Stimulated activated CD8-positive, alpha-beta memory T cell treated with anti-CD3 and anti-CD28 coated beads, Interleukin-4, amount 100 ng/mL, for 4 hours (primary cell): ENCODE measurements at places on chromosomes 2 and 18.

GRCh38 chr2:159616286-159616701 is at the start of gene BAZ2B:
TSS of gene BAZ2B (minus strand) at chr2:159616548. CDS start at chr2:159478719, 137,829 bp downstream.
- no peak for DNase-seq

- no peak for DNase-seq
These were observed 46.9 kb upstream of the GREB1L start for GRCh38 chr18:21194871-21195771.

- DNase-seq: no peak
These were observed 104.2 kb upstream of the FZD7 start for GRCh38 chr2:201929281-201930026.

GRCh38 chr2:180187611-180188010 is 180.5 kb upstream of the CWC22 start:
- no peak for DNase-seq

DNA sequence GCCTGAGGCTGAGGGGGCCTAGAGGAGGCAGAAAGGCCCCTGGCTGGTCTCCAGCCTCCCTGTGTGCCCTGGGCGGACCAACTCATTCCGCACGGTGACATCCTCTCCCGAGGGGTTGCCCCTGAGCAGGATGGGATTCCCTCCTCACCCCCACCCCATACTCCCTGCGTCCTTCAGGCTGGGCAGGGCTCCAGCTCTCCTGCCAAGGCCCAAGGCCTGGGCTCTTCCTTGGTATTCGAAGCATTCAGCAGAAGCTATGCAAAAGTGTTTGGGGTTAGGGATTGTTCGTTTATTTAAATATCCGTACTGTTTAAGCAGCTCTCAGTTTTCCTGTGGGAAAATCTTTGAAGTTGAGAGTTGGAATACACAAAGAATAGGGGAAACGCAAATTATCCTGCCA is 113.1 kb upstream of the RAB12 start:
- DNase-seq: no peak

GRCh38 chr2:29000481-29000880 is 19.4 kb downstream of the TOGARAM2 start:
- no peak for DNase-seq

- DNase-seq: no peak
These were observed 73.9 kb upstream of the HPCAL1 start for GRCh38 chr2:10228611-10229365.

DNA sequence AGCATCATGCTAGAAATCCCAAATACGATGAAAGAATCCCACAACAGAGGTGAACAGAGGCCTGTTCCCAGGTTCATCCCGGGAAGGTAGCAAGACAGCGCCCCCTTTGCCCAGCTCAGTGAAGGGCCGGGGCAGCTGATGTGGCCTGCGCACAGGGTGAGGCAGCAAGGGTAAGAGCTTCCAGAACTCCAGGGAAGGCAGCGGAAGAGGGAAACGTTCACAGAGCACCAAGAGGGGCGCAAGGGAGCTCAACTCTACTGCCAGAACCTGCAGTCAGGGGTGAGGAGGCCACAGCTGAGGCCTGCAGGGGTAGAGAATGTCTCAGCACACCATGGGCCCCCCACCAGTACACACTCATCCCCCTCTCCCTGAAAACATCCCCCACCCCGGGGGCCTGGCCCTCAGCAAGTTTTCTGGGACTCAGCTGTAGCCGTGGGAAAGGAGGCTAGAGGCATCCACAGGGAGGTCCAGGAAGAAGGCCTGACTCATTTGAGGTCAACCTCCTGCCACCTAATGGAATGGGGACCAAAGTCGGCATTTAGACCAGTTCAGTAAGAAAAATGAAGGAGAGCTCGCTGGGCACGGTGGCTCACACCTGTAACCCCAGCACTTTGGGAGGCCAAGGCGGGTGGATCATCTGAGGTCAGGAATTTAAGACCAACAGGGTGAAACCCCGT is 95.6 kb upstream of the ASAP2 start:
- DNase-seq: no peak

- no peak for DNase-seq
These were observed 48.9 kb downstream of the TGIF1 start for GRCh38 chr18:3498698-3499471.

DNA sequence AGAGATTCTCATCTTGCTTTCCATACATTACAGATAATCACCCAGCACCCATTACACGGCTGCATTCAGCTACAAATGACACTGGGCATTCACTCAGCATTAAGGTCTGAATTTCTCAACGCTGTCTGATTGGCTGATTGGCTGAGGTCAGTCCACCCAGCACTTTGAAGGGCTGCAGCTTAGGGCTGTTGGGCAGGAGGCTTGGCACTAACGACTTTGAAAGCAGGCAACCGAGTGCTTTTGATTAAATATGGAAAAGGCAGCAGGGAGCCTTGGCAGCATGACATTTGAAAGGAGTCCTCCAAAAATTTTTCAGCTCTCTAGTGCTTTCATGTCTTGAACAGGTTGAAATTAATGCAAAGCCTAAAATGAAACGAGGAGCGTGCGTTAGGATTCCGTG is 253.0 kb downstream of the DCDC2C start:
- no peak for DNase-seq

DNA sequence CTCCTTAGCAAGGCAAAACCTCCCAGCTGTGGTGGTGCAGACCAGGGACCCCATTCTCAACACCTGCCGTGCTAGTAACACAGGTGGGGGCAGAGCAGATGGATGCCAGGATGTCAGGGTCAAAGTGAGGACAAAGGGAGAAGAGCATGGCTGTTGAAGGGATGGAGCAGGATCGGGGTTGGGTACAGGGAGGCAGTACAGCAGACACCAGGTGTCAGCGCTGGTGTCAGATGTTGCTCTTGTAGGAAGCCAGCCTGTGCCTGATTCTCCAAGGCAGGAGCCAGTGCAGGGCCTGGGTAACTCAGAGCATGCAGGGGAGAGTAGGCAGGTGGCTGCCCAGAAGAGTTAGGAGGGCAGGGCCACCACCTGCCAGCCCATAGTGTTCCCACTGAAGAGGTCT is 222.1 kb upstream of the SPRED2 start:
- no peak for DNase-seq

DNA sequence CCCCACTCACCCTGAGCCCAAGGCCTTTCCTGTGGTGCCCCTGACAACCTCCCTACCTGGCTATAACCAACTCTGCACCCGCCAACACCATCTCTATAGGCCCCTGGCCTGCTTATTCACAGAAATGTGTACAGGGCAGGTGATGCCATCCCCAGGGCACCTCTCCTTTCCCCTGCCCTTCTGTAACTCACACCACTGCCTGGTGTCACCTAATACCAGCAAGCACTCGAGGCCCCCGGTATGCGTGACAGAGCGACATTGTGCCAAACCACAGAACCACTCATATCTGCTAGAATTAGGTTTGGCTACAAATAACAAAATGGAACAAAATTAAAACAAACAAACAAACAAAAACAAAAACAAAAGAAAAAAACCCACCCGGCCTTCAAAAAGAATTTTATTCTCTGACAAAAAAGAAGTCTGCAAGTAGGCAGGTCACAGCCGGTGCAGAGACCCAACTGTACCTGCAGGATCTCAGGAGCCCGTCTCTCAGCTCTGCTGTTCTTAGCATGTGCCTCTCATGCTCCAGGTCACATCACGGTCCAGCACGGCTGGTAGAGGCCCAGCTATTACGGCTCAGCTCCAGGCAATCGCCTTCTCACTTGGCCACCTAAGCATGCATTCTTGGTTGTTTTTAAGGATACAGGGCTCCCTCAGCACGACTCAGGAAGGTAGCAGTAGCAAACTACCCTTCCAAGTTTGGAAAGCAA is 51.4 kb downstream of the FAM178B start:
- no peak for DNase-seq
